ENCODE measurements at places on chromosomes 3 and 15. TPM values are rescaled to one million over a fixed set of nuclear protein-coding genes. Genes with fewer than 3 reads are reported as not detected.

The IL5RA gene
- polyA plus RNA-seq = 0.92 TPM

The CFAP100 gene
- 2.1 TPM for polyA plus RNA-seq

The CTXN2 gene
- not detected for polyA plus RNA-seq

The USF3 gene
- 21.2 TPM for polyA plus RNA-seq

- DNase-seq = no peak
Observed at GRCh38 chr3:121153851-121154250, 245.8 kb downstream of the STXBP5L start.

DNA sequence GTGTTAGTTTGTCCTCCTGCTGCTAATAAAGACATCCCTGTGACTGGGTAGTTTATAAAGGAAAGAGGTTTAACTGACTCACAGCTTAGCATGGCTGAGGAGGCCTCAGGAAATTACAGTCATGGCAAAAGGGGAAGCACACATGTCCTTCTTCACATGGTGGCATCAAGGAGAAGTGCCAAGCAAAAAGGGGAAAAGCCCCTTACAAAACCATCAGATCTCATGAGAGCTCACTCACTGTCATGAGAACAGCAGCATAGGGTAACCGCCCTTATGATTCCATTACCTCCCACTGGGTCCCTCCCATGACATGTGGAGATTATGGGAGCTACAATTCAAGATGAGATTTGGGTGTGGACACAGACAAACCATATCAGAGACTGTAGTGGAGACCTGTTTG is 27.0 kb downstream of the TM2D3 start:
- DNase-seq = no peak

GRCh38 chr3:133797396-133798105 is 8.1 kb upstream of the SRPRB start:
- DNase-seq = no peak

GRCh38 chr3:142097099-142097843 is 52.1 kb downstream of the TFDP2 start:
- no peak for DNase-seq

DNA sequence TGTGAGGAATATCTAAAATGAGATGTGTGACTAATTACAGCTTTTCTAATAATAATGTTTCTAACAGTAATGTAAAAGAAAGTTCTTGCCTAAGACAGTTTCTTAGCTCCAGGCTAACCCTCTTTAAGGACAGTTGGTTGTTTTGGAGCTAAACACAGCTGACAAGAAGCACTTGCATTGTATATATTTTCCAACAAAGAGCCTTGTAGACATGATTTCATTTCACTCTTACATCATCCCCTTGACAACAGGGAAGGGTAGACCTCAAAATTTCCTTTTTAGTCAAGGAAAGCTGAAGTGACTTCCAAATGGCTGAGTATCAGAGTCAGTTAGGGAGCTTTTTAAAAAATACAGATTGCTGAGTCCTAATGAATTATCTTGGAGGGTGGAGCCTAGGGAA is 4.1 kb downstream of the ARID3B start:
- no peak for DNase-seq

DNA sequence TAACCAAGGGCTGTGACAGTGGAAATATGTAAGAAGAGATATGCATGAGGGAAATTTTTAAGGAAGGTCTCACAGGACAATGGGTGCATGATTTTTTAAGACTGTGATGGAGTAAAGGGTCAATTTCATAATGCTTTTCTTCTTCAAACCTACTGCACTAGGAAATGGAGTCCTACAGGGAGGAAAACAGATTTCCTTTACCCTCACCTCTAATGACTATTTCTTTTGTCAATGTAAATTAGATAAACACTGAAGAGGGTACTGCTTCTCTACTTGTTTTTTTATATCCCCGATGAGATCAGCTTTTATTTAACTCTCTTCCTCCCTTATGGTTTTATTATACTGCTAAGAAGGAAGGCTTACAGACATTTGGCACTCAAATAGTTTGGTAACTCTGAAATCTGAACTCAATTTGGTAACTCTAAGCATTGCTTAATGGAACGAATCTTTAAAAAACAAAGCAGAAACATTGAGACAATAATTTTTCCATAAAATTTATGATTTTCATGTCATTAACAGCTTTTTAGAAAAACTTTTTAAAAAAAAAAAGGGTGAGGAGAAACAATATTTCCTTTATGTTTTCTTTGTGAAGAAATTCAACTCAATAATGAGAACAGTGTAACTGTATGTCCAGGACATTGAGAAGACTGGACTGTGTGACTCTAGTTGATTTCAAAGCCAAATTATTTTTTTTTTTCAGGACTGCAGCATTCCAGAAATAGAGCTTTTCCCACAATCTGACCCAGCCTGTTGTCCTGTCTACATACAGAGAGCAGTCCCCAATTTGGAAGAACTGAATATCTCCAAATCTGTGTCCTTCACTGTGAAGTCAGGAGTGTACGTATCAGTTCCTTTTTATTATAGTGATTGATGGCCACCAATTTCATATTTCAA is 64.4 kb downstream of the CRYBG3 start:
- DNase-seq = no peak

DNA sequence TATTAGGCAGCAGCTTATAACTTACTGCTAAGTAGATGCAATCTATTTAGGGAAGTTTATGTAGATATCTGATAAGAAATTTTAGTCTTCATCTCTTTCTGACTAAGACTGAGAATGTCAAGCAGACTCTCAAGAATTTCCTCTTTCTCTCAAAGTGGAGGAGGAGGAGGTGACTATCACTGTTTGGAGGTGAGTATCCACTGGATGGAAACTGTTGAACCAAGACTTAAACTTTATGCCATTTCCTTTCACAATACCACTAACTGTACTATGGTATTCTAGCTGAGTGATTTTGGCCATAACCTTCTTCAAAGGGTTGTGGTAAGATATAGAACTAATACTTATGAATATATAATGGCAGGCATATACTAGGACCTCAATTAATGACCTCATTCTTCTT is 64.6 kb downstream of the TPRG1 start:
- DNase-seq = no peak

DNA sequence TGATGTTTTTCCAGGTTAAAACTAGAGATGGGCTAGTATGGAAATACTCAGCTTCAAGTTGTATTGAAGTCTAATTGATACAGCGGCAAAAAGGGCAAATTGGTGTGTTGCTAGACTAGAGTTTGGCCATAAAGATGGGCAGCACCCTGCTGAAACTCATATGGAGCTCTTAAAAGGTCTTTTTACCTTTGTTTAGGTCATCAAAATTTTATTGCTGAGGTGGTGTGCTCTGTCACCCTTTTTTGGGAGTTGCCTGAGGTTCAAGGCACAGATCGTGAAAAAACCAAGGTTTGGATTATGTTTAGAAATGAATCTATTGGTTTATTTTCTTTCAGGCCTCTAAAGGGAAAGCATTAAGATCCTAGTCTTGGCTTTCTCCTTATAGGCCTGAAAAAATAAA is 38.2 kb downstream of the VPS8 start:
- DNase-seq = no peak

DNA sequence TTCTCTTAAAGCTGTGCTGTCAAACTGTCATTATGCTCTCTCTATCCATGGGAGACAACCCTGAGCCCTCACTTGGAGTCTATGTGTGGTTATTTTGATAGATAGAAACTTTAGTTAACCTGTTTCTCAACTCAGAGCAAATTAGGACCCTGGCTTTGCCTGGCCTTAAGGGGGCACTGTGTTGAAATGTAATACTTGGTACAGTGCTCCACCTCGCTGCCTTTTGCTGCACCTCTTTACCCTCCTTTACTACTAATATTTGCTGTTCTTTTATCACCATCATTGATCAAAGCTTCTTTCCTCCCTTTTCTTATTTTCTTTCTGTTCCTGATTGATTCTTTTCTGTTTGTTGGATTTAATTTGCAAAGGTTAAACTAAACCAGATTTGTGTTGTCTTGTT is 34.3 kb downstream of the STT3B start:
- no peak for DNase-seq

GRCh38 chr3:61311044-61311443 is 59.8 kb upstream of the FHIT start:
- DNase-seq = no peak

All from left renal pelvis (tissue), 4 donors.